ENCODE measurements at places on chromosomes 12 and 14.

- DNase-seq, result no peak
These were observed 248.0 kb upstream of the DIO3 start for GRCh38 chr14:101313268-101313667.

DNA sequence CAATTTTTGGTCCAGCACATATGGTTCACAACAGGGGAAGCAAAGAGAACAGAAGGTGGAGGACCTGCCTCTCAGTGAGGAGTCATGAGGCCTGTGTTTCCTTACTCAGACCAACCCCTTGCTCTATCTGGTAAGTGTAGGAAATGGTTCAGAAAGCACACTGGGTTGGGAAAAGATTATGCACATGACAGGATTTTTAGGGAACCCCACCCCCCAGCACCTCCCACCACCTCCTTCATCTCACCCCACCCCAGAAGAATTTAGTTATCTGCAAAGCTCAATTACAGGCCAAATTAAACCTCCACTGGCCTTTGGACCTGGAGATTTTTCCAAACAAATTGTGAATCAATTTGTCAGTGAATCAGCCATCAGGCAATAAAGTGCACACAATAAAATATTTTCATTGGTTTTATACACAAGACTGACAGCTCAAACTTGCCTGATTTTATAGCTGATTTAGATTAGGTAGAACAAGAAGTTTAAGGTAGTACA lies 132.8 kb downstream of the DACT1 start:
- DNase-seq, result no peak

- DNase-seq, result no peak
These were observed 7.2 kb downstream of the CD9 start for GRCh38 chr12:6207259-6207925.

- no peak for DNase-seq
These were observed 26.6 kb downstream of the KLHL28 start for GRCh38 chr14:44935155-44935554.

DNA sequence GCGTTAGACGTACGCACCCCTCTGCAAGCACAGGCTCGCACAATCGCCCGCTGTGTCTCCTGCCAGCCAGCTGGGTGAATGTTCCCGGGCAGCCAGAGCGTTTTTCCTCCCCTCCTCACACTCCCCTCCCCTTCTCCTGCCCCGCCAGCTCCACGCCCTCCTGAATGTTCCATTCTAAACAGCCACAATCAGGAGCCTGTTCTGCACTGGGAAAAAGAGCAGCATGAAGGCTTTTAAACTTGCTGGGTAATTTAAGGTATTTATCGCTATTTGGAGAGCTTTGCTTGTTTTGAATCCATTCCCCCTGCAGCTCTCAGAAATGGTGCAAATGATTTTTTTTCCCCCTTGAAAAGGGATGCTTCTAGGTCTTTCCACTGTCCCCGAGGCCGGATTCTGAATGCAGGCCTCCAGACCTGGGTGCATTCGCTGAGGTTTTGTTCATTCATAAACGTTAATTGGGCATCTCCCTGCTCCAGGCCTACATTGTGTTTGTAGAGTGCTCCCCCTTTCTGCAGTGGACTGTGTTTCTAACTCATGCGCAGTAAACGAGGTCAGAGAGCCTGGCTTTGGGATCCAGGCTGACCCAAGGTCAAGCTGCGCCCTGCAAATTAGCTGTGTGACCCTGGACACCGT lies 212.5 kb downstream of the CHST11 start:
- DNase-seq, result no peak

DNA sequence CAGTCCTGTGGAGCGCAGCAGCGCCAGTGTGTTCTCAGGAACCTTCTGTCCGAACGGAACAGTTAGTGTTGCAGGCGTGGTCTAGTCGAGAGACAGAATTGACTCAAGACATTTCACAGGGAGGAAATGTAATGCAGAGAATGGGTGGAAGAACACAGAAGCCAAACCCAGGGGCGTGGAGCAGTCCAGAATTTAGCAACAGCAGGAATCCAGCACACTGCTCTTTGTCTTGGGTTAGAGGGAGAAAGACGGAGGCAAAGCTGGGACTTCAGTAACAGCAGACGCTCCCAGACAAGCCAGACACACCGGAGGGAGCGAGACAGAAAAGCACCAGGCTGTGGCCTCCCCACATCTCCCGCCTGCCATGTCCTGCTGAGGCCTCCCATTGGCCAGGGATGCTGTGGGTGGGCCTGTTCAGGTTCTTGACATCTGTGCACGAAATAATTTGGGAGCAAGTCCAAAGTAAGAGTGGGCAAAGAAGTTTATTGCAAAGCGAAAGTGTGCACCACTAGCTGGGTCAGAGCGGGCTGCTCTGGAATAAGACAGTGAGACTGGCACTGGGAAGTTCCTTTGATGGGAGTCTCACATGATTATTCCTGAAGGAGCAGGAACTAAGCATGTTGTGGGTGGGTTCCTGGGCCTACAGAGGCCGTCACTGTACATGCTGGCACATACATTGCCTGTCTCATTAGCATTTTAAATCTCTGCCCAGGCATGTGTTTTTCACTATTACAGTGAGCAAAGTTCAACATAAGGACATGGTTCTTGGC lies 339.3 kb upstream of the SFSWAP start:
- no peak for DNase-seq

GRCh38 chr12:12171991-12172511 lies 94.8 kb downstream of the LRP6 start:
- DNase-seq, result no peak

- no peak for DNase-seq
These were observed 93.7 kb downstream of the SPTSSA start for GRCh38 chr14:34368115-34368970.

DNA sequence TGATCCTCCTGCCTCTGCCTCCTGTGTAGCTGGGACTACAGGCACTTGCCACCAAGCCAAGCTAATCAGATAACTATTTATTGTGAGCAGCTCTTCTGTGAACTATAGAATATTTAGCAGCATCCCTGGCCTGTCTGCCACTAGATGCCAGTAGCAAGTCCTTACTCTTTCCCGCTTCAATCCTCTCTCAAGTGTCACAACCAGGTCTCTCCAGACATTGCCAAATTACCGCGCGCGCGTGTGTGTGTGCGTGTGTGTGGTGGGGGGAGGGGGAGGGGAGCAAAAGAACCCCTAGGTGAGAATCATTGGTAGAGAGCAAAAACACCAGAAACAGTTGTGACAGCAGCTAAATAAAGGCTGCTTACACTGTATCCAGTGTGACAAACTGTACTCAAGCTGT lies 49.9 kb downstream of the PPP2R5E start:
- DNase-seq, result no peak

GRCh38 chr14:58098507-58098906 lies 53.5 kb downstream of the ARMH4 start:
- no peak for DNase-seq

GRCh38 chr12:104579718-104580495 lies 123.2 kb downstream of the CHST11 start:
- no peak for DNase-seq

DNA sequence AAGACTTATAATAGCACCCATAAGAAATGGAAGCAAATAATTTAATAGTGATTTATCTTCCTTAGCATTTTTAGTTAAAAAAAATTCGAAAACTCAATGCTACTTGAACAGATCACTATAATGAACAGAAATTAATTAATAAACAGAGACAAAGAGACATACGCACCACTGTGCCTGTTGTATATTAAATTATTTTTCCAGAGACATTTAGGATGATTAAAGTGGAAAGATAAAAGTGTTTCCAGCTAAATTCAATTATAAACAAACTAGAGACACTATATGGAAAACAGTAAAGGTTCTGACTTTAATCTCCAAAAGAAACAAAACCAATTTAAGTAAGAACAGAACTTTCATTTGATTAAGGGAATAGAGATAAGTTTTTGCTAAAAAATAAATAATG lies 3.4 kb downstream of the HIGD1C start:
- no peak for DNase-seq

DNA sequence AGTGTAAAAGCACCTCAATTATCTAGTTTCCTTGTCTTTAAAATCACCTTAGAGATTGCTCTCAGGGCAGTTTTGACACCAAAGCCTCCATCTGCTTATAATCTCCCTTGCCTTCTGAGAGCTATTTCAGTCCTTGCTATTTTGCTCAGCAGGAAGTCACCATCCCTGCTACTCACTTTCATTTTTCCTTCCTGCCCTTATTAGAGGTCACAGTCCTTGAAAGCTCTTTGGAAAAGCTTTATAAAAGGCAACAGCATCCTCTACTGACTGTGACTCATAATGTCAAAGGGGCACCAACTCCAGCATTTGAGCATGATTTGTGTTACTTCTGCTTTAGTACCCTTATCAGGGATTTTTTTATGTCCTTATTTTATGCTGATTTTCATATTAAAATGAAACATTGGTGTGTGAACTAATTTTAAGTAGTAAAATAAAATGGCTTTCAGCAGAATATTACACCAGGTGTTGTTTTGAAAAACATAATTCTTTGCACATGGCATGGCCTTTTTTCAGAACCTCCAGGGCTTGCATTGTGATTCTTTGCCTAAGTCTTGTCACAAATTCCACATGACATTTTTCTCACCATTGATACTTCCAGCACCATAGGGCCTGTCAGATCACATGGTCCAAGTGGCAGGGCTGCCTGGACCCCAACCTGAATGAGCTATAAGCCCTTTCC lies 213.0 kb downstream of the ADAMTS20 start:
- DNase-seq, result no peak

DNA sequence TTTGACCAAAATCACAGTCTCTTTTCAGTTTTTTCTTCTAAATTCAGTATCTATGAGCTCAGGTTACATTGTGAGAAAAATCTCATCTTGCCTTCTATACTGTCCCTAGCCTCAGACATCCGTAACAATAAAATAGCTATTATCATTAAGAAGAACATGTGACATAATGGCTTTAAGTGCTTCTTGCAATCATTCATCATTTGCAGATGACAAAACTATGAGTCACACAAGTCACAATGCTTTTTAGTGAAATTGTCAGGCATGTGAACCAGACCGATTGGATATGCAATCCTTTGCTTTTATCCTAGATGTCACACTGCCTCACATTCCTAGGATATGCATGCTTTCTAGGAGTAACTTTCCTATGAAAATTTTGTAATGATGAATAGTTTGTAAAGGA lies 313.1 kb downstream of the SLC6A15 start:
- DNase-seq, result no peak

DNA sequence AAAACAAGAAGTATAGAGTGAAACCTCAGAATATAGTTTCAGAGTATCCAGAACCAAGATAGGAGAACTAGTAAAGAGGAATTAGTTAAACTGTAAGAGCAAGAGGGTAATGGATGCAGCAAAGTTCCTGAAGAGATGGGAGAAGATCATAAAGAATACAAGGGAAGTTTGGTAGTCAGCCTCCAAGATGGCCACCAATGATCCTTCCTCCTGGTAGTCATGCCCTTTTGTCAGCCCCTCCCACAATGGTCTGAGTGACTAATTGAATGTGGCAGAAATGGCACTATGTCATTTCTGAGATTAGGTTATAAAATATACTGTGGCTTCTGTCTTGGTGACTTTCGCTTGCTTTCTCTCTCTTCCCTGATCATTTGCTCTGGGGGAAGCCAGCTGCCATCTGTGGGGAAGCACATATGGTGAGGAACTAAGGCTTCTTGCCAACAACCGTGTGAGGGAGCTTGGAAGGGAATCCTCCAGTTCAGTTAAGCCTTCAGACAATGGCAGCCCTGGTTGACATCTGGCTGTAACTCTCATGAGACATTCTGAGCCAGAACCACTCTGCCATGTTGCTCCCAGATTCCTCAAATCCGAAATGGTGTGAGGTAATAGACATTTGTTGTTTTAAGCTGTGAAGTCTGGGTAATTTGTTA lies 55.3 kb upstream of the AMN1 start:
- no peak for DNase-seq

- DNase-seq, result no peak
These were observed 12.0 kb downstream of the PACS2 start for GRCh38 chr14:105326568-105326867.

DNA sequence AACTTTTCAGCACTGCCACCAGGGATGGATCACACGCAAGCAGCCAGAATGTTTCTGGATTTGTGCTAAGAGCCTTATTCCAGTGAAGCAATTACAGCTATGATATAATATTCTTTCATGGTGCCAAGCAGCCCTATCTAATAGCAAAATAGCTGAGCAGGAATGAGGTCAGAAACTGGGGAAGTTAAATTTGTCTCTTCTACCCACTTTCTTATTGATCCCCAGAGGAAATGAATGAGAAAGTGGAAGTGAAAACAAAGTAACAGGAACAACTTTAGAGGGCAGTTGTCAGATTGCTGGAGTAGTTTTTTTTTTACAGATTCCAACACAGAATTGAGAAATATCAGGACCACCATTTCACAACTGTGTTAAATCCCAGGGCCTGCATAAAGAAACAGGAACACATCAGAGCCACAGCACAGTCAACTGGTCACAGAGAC lies 44.8 kb downstream of the GCH1 start:
- no peak for DNase-seq

GRCh38 chr12:92908108-92908507 lies 21.0 kb downstream of the EEA1 start:
- no peak for DNase-seq

DNA sequence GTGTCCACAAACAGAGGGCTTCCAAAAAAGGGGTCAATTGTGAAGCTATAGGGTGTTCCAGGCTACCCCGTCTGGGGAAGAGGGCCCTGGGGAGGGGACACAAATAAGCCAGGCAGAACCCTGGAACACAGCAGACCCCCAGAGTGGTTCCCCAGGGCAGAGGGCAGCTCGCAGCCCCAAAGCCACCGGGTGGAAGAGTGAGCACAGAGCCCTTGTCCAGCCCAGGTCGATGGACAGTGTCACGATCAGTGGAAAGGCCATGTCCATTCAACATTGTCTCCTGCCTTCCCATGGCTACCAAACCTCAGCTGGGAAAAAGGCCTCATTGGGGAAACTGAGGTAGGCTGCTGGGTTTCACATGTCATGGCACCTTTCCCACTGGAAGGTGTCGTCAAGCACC lies 131.4 kb downstream of the DICER1 start:
- DNase-seq, result no peak

DNA sequence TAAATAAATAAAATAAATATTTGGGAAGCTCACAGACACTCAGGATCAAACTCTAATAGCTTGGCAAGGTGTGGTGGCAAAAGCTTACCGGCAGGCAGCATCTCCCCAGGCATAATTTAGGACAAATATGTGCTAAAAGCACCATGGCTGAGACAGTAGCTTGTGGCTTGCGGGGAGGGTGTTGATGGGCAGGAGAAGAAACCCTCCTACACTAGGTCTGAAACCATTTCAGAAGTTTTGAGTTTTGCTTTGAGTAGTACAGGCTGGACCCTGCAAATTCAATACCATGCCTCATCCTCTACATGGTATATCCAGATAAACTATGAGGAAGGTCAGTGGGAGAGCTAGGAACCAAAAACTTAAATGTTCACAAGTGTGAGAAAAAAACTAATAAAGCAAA lies 33.1 kb downstream of the MAP3K9 start:
- no peak for DNase-seq
